ENCODE measurements at places on chromosomes 13 and 19.
A peak's percentile ranks its signal among the peaks of the same experiment; 100 is the strongest.

GRCh38 chr13:110275931-110276552 lies 30.9 kb downstream of the COL4A1 start:
- no peak for DNase-seq

DNA sequence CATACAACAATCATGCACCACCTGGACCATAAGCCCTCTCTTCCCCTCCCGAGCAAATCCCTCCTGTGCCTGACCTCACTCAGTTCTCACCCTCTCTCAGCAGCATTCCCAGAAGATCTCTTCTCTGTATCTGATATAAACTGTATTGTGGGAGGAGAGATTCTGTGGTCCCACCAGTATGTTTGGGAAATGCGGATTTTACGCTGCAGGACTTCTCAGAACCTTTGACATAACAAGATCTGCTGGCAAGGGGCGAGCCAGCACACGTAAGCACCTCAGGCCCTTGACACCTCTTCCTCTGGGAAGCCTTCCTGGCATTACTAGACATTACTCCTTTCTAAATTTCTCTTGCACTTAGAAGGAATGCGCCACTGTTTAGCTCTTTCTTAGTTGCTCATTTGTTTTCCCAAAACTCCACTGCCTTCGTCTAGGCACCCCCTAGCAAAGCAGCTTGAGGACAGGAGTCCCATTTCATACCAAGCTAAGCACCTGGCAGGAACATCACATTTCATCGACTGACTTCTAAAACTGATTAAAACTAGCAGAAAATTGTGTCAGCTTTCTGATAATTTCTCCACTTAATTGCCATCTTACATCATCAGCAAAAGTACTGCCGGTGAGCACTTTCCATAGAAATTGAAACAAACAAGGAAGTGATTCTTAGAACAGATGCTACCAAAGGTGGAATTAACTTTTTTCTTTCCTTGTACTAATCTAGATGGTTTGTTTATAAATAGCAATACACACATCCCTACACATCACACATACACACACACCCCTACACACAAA lies 63.2 kb downstream of the CCDC70 start:
- no peak for DNase-seq

GRCh38 chr19:41637484-41637883 lies 10.6 kb upstream of the CEACAM4 start:
- DNase-seq, result no peak

GRCh38 chr13:111398715-111399299 lies 78.4 kb downstream of the TEX29 start:
- no peak for DNase-seq

GRCh38 chr19:17993076-17993813 lies 14.7 kb upstream of the ARRDC2 start:
- DNase-seq, result no peak

DNA sequence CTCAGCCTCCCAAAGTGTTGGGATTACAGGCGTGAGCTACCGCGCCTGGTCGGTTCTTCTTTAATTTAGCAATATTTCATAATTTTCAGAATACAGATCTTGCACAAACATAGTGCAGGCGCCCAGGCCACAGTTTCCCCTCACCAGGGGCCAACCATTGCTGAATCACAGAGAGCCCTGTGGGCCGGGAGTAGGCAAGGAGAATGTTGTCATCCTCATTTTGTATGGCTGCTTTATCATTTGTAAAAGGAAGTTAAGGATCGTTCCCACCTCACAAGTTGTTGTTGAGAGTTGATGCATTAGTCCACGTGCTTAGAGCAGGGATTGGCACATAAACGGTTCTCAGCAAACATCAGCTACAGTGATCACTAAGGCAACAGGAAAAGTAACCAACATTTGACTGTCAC lies 30.2 kb downstream of the MEIS3 start:
- no peak for DNase-seq

- DNase-seq, result no peak
Observed at GRCh38 chr13:36839281-36839680, 20.3 kb downstream of the RFXAP start.

GRCh38 chr19:16143399-16144215 lies at the start of gene HSH2D:
Gene HSH2D, plus strand, starts transcription at chr19:16143685. Its CDS starts 5,066 bp downstream, at chr19:16148751.
- DNase-seq, result no peak

- DNase-seq, result peak; percentile 26
Observed at GRCh38 chr19:31254180-31254551, 95.1 kb downstream of the TSHZ3 start.

- DNase-seq, result no peak
Observed at GRCh38 chr19:35445826-35446593, 2.0 kb upstream of the FFAR2 start.

GRCh38 chr13:95604556-95604915 lies 40.0 kb downstream of the DZIP1 start:
- no peak for DNase-seq

- peak; percentile 20 for DNase-seq
Observed at GRCh38 chr13:52010890-52011631, at the start of gene ATP7B. Gene ATP7B, minus strand, starts transcription at chr13:52011450. Its CDS starts 113 bp downstream, at chr13:52011337.

DNA sequence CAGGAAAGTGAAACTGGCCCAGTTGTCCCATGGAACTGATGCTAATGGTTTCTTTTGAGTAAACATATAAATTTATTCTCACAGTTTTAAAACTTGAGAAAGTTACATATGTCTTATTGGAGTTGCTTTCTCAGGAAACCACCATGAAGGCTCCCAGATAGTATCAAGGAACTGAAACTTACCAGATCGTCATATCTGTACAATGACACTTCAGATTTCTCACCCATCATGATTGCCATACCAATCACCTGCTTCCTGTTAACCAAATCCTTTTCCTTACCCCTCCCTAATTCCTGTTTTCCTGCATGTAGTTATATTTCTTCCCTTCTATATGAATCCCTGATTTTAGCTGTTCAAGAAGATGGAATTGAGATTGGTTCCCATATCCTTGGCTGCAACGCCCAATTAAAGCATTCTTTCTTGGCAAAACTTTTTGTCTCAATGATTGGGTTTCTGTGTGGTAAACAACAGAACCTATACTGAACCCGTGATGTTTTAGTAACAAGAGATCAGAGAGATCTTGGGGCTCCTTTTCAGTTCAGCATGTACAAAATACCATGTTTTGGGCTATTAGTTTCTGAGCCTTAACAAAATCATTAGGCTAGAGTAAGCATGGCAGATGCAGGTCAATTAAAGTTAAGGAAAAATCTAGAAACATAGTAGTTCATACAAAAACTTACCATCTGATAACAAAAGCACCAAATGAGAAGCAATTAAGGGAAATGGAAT lies 781.3 kb upstream of the MIR17HG start:
- no peak for DNase-seq

DNA sequence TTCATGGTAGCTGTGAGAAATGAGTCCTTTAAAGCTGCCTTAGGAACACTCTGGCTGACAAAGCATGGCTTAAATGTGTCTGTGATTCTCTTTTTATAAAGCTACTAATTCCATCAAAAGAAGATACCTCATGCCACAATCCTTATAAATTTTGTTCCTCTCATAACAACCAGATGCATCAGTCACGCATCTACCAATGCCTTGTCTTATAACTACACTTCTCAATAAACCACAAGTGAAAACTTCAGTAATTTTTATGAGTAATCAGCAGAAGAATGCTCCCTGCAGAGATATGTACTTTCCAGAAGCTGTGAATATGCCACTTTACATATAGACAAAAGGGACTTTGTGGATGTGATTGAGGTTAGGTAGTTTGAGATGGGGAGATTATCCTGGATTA lies 147.8 kb downstream of the SUCLA2 start:
- DNase-seq, result no peak

DNA sequence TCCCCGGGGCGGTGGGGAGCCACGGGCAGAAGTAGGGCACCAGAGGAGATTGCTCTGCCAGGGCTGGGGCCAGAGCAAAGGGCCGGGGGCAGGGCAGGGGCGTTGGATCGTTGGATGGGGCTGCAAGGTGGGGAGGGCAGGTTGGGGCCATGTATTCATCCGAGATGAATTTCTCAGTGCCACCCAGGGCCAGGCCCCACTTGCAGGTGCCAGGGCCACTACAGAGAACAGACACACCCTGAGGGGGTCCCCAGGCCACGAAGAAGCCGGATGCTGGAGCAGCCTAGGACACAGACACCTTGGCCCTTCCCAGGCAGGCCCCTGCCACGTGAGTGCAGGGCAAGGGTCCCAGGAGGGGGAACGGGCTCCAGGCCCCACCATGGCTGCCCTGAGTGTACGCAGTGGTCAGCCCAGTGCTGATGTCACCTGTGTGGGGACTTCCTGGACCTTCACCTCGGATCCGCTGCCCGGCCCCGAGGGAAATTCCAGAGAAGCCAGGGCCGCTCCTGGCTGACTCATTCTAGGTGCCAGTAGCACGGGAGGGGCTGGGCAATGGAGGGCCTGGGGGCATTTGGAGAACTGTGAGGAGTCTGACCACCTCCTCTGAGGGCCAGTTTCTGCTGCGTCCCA lies 9.6 kb upstream of the SBNO2 start:
- peak; percentile 76 for DNase-seq

DNA sequence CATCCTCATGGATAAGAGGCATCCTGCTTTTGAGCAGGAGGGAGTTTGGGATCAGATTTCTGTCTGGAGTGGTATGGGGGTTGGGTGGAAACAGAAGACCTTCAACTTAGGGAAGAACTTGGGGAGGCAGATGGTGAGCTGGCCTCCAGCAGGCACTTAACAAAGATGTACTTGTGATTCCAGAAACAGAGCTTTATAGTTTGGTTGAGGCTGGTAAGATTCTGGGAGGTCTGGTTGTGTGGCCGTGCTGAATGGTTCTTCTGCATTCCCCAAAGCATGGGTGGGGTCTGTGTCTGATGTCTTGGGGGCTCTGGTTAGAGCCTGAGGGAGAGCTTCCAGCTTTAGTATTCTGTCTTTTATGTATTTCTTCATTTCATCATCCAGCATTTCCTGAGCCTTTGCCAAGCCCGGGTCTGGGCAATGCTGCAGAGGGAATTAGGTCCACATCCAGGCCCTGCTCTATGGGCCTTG lies 4.8 kb downstream of the MEGF8 start:
- DNase-seq, result no peak

DNA sequence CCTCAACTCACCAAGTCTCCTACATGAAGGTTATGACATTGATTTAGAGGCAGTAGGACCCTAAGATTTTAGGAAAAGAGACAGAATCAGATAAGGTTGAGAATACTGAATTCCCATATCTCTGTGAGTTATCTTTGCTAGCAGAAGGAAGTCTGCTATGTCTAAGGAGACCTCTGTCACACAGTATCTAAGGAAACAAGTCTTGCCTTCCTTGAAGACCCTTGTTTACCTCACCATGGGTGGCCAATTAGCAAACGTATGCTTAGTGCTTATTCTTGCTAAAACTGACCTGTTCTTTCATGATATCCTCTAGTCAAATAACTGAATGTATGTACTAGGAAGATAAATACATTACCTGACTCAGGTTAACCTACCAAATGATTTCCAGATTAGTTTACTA lies 855.4 kb upstream of the SLITRK1 start:
- DNase-seq, result no peak

DNA sequence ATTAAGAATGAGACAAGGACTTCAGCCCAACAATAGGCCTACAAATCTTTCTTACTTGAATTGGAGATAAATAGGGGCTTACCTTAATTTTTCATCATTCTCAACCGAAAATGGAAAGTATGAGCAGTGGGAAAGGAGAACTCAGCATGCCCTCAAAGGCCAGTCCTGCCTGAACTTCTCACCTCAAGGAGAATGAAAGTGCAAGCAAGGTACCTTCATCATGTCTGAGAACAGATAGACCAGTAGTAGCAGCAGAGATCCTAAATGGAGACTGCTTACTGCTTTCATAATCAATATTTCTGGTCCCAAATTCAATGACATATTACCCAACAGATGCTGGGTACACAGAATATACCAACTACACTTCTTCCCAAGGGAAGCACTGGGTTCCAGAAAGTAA lies 194.0 kb upstream of the SLITRK1 start:
- no peak for DNase-seq

DNA sequence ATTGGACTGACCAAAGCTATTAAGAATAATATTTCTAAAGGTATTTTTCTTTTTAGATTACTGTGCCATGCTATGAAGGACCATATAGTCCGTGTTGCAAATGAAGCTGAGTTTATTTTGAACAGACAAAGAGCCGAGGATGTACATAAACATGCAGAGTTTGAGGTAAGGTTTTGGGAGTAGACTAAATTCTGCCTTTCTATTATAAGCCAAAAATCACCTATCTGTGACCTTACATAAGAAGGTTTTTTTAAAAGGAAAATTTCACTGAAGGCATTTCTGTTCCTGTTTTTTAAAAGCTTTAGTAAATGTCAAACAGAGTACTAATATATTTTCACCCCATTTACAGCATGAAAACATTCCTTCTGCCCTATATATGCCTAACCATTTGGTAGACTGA lies 127.4 kb downstream of the MAB21L1 start:
- DNase-seq, result no peak

GRCh38 chr19:16382775-16383543 lies 58.3 kb downstream of the KLF2 start:
- peak; percentile 97 for DNase-seq

GRCh38 chr13:40245567-40245966 lies 420.9 kb downstream of the FOXO1 start:
- DNase-seq, result no peak

DNA sequence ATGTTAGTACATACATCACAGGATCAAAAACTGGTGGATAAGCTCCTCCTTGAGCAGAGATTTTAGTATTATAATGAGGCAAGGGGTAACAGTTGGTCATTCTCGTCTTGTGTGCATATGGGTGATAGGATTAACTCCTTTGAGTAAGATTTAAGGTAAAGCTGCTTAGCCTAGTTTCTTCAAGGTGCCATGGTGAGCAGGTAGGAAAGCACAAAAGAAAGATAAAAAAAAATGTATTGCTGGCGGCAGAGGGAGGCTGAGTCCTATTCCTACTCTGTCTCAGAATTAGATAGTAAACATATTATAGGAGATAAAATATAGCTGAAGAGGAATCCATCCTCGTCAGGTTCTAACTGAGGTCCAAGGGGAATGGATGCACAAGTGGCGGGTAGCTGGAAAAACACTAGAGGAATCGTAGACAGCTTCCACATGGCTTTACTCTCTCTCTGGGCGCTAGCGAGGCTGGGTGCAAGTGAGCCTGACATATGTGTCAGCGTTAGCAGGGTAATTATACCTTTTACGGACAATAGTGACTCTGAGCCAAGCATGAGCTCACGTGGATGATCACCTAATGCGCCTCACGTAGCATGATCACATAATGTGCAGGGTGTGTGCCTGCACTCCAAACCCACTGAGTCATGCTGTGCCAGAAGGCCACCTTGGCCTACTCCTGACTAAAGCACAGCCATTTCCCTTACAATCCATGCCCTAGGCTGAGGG lies 734.3 kb upstream of the MIR17HG start:
- no peak for DNase-seq
